ENCODE measurements at places on chromosomes 11 and 22.

DNA sequence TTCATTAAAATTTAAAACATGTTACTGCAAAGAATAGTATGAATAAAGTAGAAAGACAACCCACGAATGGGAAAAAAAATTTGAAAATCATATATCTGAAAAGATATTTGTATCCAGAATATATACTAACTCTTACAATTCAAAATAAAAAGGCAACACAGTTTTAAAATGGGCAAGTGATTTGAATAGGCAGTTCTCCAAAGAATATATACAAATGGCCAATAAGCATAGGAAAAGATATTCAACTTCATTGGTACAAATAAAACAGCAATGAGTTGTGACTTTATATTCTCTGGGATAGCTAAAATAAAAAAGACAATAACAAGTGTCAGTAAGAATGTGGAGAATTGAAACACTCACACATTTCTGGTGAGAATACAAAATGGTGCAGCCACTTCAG is 41.6 kb upstream of the FAM181B start:
- no peak for DNase-seq

DNA sequence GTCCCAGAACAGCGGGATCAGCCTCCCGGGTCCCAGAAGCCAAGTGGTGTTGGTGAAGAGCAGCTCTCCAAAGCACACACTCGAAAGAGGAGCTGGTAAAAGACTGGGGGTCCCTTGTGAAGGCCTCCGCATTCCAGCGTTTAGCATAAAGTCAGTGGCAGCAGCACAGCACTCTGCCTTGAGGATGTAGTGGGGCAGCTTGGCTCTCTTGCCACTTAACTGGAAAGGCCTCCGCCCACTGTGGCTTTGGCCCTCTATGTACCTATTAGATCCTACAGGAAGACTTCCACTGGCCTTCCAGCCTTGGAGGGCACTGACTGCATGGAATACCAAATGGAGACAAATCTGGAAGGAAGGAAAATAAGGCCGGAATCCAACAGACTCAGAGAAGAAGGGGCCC is 1455.3 kb downstream of the BRD1 start:
- no peak for DNase-seq

DNA sequence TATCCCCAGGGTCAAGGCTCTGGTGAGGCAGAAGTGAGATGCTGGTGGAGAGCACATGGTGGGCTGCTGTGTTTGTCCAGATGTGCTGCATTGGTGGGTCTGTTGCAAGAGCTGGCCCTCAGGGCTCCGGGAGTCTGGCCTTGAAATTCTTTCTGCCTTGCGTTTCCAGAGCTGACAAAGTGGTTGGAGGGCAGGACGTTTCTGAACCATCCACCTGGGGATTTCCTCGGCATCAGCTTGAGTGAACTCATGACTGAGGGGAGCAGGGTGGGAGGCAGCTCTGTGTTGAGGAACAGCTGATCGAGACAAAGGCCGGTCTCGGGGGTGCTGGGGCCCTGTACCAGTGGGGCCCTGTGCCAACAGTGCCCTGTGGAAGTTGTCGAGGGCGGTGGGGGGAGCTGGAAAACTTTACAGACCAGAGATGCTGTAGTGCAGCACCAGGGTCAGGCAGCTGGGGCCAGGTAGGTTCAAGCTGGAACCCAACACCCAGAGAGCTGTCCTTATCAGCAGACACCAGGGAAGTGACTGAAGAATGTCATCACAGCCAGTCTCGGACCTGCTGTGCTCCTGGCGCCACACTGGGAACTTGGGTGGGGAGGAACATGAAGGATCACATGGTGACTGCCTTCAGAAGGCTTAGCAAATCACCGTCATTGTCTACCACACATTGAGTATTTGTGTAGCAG is 4.9 kb downstream of the TSKU start:
- no peak for DNase-seq

GRCh38 chr11:40508303-40508702 is 951.1 kb downstream of the LRRC4C start:
- no peak for DNase-seq

DNA sequence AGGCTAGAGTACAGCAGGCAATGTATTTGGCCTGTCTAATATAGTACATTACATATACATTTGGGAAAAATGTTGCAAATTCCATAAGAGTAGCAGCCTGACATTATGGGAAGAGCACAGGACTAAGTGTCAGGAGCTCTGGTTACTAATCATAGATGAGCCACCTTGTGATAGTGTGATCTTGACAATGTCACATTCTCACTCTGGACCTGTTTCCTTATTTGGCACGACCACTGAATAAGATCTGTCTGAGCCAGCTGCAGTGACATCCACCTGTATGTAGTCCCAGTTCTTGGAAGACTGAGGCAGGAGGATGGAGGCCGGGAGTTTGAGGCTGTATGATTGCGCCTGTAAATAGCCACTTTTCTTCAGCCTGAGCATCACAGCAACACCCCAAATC is 5.7 kb upstream of the LIN7C start:
- no peak for DNase-seq

- DNase-seq = no peak
Observed at GRCh38 chr11:120115272-120116000, 22.5 kb downstream of the TRIM29 start.

Measured in NCI-H1436 (cell line).